ENCODE measurements at places on chromosomes 4 and X.

GRCh38 chr4:147865926-147866325 lies 134.0 kb downstream of the ARHGAP10 start:
- no peak overlapping the region for H3K27ac ChIP-seq
- no peaks in the 10 kb centered on the region for H3K36me3 ChIP-seq
- H3K4me1 ChIP-seq: peaks cover 3% of the 10 kb centered on the region

GRCh38 chrX:72408885-72409284 lies 103.2 kb upstream of the CITED1 start:
- peaks cover 8% of the 10 kb centered on the region for H3K4me1 ChIP-seq
- peaks cover 7% of the 10 kb centered on the region for H3K36me3 ChIP-seq
- H3K27ac ChIP-seq: no peak overlapping the region
- H3K4me3 ChIP-seq: no peak overlapping the region
- no peak for DNase-seq

GRCh38 chr4:46503739-46504138 lies 113.8 kb upstream of the GABRA2 start:
- H3K27ac ChIP-seq: no peak overlapping the region
- no peaks in the 10 kb centered on the region for H3K36me3 ChIP-seq
- no peak for DNase-seq
- H3K4me1 ChIP-seq: no peaks in the 10 kb centered on the region
- no peaks in the 10 kb centered on the region for H3K27me3 ChIP-seq
- no peak overlapping the region for H3K4me3 ChIP-seq

DNA sequence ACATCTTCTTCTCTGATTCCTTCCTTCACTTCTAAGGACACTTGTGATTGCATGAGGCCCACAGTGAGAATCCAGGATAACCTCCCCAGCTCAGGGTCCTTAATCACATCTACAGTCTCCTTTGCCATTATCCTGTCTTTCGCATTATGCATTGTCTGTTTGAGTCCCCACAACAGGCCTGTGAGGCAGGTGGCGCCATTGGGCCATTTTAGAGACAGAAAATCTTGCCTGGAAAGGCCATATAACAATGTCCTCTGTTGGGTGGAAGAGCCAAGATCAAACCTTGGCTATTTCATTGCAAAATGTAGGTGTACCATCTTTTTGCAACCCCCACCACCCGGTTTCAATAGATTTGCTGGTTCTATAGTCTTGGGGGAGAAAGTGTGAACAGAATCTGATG lies 11.8 kb upstream of the DCUN1D4 start:
- no peaks in the 10 kb centered on the region for H3K36me3 ChIP-seq
- H3K27ac ChIP-seq: no peak overlapping the region
- H3K4me1 ChIP-seq: no peaks in the 10 kb centered on the region
- H3K27me3 ChIP-seq: peaks cover 9% of the 10 kb centered on the region

GRCh38 chr4:38161208-38162113 lies 201.3 kb downstream of the PTTG2 start:
- H3K4me1 ChIP-seq: peaks cover 75% of the 10 kb centered on the region
- DNase-seq: no peak
- H3K27ac ChIP-seq: peak overlapping the region; percentile 47
- no peaks in the 10 kb centered on the region for H3K27me3 ChIP-seq
- no peak overlapping the region for H3K4me3 ChIP-seq

GRCh38 chrX:3576886-3577501 lies 136.5 kb downstream of the PRKX start:
- H3K27ac ChIP-seq: no peak overlapping the region
- DNase-seq: no peak
- H3K4me3 ChIP-seq: no peak overlapping the region

GRCh38 chrX:53440621-53441517 lies 6.7 kb upstream of the HSD17B10 start:
- DNase-seq: peak; percentile 11
- H3K27me3 ChIP-seq: no peaks in the 10 kb centered on the region
- H3K27ac ChIP-seq: peak overlapping the region; percentile 85
- no peaks in the 10 kb centered on the region for H3K36me3 ChIP-seq
- peak overlapping the region; percentile 72 for H3K4me3 ChIP-seq
- H3K4me1 ChIP-seq: peaks cover 33% of the 10 kb centered on the region
